Stimulated activated CD8-positive, alpha-beta memory T cell treated with anti-CD3 and anti-CD28 coated beads, Interleukin-15, amount 100 ng/mL, for 4 hours (primary cell): ENCODE measurements at places on chromosomes 3 and 15.

DNA sequence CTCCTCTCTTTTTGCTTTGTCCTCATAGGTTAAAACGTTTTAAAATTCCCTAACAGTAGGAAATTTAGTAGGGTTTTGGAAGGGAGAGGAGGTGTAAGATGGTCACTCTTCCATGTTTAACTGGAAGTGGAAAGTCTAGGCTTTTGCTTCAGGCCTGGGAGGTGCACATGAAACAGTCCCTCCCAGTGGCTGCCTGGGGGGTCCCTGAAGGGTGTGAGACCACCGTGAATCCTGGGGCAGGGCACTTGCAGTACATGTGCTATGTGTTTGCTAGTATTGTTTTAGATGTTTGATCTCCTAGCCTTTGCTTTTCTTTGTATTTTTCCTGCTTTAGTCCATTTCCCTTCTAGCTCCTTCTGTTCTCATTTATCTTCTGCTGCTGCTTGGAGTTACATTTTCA, 178.5 kb downstream of the THSD4 start:
- DNase-seq, result no peak

GRCh38 chr3:25056803-25057351, 371.2 kb upstream of the RARB start:
- DNase-seq, result no peak

- no peak for DNase-seq
Measured at GRCh38 chr3:156664011-156664830, 10.2 kb upstream of the TIPARP start.

GRCh38 chr15:92803536-92803851, 96.6 kb upstream of the CHD2 start:
- DNase-seq, result no peak

- no peak for DNase-seq
Measured at GRCh38 chr3:149406244-149406752, 28.8 kb upstream of the TM4SF1 start.

DNA sequence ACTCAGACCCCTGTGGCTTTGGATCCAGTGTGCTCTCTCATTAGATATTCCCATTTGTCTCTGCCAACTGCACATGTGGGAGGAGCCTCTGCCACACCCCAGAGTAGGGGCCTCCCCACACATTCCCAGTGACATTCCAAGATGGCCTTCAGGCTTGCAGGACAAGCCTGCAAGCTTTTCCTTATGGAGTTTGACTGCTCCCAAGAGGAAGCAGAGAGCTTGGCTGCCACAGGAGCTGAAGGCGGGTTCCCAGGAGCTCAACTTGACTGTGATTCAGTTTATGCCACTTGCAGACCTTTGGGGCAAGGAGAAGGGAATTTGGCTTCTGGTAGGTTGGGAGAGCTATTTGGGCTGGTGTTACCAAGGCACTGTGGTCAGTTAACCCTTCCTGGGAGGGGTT, 22.5 kb upstream of the EPHB1 start:
- DNase-seq, result no peak

GRCh38 chr15:39491886-39492490, 88.9 kb upstream of the THBS1 start:
- no peak for DNase-seq

DNA sequence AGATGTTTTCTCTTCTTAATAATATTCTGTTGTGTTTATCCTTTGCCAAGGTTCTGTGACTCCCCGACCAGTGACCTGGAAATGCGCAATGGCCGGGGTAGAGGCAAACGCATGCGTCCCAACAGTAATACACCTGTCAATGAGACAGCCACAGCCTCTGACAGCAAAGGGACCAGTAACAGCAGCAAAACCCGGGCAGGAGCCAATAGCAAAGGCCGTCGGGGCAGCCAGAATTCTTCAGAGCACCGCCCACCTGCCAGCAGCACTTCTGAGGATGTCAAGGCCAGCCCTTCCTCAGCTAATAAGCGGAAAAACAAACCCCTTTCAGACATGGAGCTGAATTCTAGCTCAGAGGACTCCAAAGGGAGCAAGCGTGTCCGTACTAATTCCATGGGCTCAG, 101.5 kb downstream of the RBPMS2 start:
- no peak for DNase-seq

DNA sequence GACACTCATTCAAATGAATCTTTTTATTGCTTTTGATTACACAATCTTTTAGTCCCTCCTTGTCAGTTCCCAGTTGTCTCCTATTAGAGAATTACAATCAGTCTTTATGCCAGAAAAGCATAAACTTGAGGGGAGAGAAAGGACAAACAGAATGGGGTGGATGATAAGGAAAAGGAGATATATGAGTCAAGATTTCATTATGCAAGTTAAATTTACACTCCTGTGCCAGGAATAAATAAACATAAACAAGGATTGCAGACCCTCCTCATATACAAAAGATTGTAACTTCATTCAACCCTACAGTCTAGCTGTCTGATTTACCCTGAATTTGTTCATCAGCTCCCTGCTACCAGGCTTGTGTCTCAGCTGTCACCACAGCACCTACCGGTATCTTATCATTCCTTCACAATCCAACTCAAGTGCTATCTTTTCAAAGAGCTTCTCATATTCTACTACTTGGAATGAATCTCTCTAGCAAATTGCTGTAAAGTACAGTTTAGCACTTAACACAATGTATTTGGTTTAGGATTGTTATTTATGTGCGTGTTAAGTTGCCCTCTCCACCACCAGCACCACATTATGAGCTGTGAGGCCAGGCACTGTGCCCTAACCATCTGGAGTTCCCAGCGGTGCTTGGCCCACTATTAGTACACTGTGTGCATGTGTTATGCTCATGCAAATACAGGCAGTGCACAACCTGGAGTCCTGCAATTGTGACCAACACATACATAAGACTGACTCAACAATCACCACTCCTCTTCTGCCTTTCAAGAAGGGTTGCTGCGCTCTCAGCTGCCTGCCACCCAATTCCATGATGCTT, 504.1 kb downstream of the TBL1XR1 start:
- no peak for DNase-seq

DNA sequence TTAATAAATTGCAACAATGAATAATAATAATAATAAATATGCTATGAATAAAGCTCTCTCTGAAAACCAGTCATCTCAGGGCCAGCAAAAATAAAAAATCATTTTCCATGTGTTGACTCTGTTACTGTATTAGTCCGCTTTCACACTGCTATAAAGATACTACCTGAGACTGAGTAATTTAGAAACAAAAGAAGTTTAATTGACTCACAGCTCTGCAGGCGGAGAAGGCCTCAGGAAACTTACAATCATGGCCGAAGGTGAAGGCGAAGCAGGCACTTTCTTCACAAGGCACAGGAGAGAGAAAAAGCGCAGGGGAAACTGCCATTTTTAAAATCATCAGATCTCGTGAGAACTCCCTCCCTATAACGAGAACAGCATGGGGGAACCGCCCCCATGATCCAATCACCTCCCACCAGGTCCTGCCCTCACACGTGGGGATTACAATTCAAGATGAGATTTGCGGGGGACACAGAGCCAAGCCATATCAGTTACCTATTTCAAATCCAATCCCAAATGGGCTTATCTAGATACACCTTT, 224.1 kb downstream of the IGSF11 start:
- DNase-seq, result no peak
